ENCODE measurements at places on chromosomes 1 and 21.

DNA sequence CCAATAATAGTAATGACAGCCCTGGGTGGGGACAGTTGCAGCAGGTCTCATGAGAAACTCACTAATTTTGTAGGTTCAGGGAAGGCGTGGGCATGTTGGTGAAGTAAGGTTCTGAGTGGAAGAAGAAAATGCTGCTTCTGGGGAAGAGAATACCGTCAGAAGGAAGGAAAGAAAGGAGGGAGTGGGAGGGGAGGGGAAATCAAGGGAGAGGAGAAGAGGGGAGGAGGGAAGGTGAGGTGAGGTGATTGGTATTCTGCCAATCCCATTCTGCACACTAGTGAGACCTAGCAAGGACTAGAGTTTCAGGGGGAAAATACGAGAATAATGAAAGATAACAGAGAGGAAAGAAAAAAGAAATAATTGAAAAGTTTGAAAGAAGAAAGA, 32.4 kb upstream of the MGST3 start:
- DNase-seq: no peak

GRCh38 chr1:234536741-234537140, 57.8 kb upstream of the TARBP1 start:
- DNase-seq: no peak

DNA sequence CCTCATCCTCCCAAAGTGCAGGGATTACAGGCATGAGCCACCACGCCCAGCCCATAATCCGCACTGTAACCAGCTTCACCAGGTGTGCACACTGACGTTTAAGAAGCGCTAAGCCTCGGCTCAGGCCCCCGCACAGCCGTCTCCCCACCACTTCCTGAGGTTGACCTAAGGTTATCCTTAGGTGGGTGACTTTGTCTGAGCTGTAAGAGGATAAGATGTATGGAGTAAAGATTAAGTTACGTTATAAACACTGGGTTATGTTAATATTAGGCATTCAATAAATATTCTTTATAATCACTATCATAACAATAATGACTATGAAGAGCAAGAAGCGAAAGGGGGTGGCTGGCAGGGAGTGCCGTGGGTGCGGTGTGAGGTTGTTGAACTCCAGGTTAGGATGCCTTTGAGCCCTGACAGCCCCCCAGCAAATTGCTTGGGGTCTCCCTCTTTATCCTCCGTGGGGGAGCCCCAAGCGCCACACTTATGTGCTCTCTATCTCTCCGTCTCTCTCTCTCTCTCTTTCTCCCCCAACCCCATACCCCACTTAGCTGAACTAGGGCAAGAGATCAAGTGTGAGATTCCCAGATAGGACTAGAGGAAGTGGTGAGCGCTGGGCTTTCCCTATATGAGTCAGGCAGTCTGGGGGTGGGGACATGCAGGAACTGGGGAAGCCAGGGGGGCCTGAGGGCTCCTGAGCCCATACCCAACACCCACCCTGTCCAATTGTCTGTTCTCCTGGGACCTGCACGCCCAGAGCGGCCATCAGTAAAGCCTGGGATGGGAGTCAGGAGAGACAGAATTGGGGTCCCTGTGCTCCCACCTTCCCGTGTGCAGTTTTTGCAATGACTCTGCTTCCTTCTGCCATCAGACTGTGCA, 7.6 kb downstream of the EFHD2 start:
- no peak for DNase-seq

- no peak for DNase-seq
These were observed 118.7 kb upstream of the KIF26B start for GRCh38 chr1:245036102-245036501.

DNA sequence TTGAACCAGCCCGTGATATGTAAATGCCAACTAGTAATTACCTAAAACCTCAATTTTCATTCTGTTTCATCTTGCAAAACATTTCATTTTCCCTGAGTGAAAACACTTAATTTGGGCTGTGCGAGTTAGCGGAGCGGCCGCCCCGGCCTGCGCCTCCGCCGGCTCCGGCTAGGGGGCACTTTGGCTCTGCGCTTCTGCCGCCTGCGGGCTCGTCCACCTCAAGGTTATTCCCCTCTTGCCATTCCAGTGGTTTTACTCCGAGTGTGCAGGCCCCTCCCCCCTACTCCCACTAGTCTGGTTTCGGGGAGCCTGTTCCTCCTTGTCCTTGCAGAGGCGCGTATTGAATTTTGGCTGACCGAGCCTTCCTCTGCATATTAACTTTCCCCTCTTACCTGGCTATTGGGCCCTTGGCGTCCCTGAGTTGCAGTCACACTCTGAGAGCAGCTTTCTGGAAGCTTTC, 55.6 kb downstream of the PEX14 start:
- DNase-seq: no peak

GRCh38 chr1:25197235-25197975, 34.9 kb downstream of the SYF2 start:
- DNase-seq: no peak

DNA sequence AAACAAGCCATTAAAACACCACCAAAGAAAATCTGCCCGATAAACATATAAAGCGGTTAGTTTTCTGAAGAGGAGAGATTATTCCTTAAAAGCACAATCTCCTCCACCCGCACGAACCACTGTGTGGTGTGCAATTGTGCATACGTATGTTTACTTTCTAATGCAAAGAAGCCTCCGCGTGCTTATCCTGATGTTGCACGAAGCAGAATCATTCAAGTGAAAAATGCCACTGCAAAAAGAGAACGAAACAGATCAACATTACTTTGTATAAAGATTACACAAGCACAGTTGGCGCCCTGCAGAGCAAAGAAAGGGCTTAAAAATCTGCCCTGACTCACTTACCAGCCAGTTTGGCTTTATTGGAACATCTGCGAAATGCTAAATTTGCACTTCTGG, 166.8 kb downstream of the ZNF281 start:
- DNase-seq: no peak

Data from omental fat pad (tissue), 4 donors.